ENCODE measurements at places on chromosomes 13 and 19.

GRCh38 chr19:39251846-39252245 is 3.2 kb upstream of the IFNL4 start:
- no peak for DNase-seq

- DNase-seq = no peak
Observed at GRCh38 chr13:33471204-33471603, 185.6 kb upstream of the STARD13 start.

- no peak for DNase-seq
Observed at GRCh38 chr13:34900288-34900739, 41.8 kb upstream of the NBEA start.

- DNase-seq = no peak
Observed at GRCh38 chr19:40078377-40078776, 12.4 kb downstream of the ZNF780A start.

- DNase-seq = no peak
Observed at GRCh38 chr19:4359627-4360000, 16.3 kb downstream of the MPND start.

- no peak for DNase-seq
Observed at GRCh38 chr13:112627161-112627560, 39.2 kb upstream of the TUBGCP3 start.

- no peak for DNase-seq
Observed at GRCh38 chr13:82803341-82803740, 1078.9 kb downstream of the SLITRK1 start.

- DNase-seq = no peak
Observed at GRCh38 chr13:46665633-46666482, 112.9 kb downstream of the LRCH1 start.

DNA sequence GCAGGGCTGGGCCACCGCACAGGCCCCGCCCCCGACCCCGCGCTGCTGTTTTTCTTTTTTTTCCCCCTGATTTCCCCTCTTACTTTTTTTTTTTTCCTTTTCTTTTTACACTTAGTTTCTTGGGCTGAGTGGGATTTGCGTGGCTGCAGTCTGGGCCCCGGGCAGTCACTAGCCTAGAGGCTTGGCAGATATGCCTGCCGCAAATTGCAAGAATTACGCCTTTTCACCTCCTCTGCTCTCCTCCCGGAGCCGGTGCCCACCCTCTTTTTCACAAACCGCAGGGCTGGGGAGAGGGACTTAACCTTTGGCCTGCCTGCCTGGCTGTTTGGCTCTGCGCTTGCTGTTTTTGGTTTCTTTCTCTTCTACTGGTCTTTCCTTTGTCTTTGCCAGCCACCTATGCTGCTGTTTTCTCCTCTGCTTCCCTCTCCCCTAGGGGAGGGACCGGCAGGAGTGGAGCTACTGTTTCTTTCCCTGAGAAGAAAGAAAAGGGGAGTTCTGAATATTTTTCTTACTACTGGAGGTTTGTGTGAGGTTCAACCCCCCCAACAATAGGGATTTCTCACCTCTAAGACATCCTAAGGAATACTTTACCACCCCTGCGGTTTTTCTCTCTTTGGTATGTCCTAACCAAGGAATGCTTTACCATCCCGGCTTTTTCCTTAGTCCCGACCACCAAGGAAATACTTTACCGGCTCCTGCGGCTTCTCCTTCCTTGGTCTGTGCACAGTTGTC is 11.0 kb downstream of the ZNF552 start:
- peak; percentile 46 for DNase-seq

DNA sequence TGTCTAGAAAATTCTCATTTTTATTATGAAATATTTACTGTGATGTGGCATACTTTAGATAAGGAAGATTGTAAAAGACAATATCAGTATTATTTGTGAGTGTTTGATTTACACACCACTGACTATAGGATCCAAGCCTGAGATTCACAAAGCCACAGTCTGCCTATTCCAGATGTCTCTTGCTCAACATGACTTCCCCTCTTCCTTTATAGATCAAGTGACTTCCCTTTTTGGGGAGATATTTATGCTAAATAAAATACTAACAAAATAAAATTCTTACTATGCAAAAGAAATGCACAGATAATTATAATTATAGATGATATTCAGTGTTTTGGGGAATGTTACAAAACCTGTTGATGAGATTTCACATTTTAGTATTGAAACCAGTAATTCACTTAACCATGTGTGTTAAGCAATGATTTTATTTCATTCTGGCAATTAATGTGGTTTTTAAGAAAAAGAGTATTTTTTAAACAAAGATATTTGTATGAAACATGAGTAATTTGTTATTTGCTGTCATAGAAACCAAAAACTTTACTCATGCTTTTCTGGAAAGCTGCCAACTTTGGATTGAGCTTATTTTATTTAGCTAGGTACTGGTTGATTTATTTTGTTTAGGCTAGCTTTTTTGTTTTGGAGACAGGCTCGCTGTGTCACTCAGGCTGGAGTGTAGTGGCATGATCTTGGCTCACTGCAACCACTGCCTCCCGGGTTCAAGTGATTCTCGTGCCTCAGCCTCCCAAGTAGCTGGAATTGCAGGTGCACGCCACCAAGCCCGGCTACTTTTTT is 13.7 kb upstream of the GPR183 start:
- no peak for DNase-seq
